ENCODE measurements at places on chromosomes 5 and 9. TPM values are rescaled to one million over a fixed set of nuclear protein-coding genes. Genes with fewer than 3 reads are reported as not detected.

CDH9 gene
- total RNA-seq, result not detected

OBP2B gene
- not detected for total RNA-seq

CDKN2B gene
- total RNA-seq, result 21.0 TPM

SH3PXD2B gene
- 15.7 TPM for total RNA-seq

CYLC2 gene
- total RNA-seq, result not detected

LRRC70 gene
- total RNA-seq, result 19.9 TPM
